ENCODE measurements at places on chromosomes 1 and 21.

GRCh38 chr1:94550396-94550795 lies 8.8 kb upstream of the F3 start:
- DNase-seq: no peak

- DNase-seq: peak; percentile 52
These were observed 4.8 kb upstream of the FCRLA start for GRCh38 chr1:161702250-161702649.

- no peak for DNase-seq
These were observed 67.2 kb upstream of the B3GALNT2 start for GRCh38 chr1:235571482-235571881.

DNA sequence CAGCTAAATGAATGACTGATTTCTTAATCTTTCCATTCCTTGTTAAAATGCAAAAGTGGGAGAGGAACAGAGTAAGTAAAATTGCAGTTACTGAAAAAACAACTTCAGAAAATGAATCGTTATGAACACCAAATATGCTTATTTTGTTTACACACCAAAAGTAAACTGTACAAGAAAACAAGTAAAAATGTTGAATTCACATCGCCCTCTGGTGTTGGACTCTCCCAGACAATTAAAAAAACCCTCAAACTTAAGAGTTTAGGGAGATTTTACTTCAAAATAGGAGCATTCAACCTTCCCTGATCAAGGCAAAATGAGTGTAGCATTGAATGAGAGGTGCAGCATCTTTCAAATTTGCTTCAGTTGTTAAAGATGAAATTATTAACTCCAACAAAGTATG lies 19.4 kb upstream of the ESRRG start:
- DNase-seq: no peak

DNA sequence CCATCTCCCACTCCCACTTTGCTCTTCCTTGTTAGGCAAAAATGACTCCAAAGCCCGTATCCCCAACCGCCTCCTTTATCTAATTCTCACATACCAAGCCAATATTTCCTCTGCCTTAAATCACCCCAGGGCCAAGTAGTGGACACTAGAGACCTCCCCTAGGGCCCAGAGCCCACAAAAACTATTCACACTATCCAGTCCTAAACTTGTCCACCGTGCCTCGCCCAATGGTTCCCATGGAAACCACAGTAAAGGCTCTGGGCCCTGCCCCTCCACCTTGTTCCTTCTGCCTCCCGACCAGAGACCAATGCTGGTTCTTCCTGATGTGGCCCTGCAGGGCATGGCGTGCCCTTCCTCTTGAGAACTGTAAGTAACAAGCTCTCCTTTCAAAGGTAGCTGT lies 11.8 kb downstream of the CFAP107 start:
- no peak for DNase-seq

GRCh38 chr1:201748335-201748734 lies 80.6 kb upstream of the IPO9 start:
- no peak for DNase-seq

DNA sequence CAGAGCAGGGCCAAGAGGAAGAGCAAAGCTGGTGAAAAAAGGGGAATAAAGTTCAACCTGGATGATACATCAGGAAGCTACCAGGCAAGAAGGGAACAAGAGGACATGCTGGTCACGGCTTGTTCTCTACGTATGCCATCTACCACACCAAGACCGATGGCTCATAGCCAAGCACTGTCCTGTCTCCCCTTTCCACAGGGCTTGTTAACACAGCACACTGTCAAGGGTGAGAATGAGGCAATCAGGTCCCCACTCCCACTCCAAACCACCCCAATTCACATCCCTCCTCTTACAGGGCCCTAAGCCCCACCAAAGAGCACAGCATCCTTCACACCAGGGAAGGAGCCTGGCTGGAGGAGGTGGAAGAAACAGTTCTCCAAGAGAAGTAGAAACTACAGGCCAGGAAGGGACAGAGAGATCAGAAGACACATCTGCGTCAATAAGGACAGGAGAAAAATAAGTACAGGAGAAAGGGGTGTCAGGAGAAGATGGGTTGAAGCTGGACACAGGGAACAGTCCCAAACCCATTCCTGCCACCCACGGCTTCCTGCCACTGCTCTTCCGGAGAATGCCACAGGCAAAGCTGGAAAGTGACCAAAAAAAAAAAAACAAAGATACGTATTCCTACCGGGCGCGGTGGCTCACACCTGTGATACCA lies 923 bp upstream of the SHC1 start:
- no peak for DNase-seq

DNA sequence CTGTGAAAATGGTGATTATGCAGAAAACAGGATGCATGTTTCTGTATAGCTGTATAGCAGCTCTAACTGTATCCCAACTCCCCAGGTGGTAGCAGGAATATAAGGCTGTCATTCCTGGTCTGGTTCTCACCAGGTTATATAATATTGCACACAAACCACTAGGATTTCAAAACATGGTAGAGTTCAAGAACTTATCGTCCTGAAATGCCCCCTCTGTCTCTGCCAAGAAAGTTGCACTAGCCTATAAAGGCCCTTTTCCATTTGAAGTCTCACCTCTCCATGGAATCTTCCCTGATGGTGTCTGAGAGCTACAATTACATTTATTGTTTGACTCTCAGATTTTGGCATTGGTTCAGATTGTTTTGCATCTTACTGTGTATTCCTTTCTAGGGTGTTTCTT lies 184.9 kb upstream of the FAM78B start:
- no peak for DNase-seq

- DNase-seq: no peak
These were observed 35.1 kb downstream of the SLC44A3 start for GRCh38 chr1:94855307-94855700.

DNA sequence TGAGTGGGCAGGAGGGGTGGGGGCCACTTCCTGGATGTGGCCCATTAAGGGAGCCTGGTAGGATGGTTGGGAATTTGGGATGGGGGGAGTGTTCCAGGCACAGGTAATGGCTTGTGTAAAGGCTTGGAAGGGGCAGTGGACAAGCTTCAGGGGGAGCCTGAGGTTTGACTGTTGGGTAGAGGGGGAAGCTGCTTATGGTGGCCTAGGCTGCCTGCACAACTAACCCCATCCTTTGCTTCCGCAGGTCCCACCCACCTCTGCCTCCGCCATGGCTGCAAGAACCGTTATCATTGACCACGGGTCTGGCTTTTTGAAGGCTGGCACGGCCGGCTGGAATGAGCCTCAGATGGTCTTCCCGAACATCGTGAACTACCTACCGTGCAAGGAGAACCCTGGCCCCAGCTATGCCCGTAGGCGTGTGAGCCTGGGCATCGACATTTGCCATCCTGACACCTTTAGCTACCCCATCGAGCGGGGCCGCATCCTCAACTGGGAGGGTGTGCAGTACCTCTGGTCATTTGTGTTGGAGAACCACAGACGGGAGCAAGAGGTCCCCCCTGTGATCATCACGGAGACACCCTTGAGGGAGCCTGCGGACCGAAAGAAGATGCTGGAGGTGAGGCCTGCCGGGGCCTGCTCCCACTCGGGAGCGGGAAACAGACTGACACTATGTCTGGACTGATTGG lies 67.8 kb downstream of the ACTL8 start:
- no peak for DNase-seq

- no peak for DNase-seq
These were observed 368.3 kb upstream of the ESRRG start for GRCh38 chr1:217091561-217091960.

DNA sequence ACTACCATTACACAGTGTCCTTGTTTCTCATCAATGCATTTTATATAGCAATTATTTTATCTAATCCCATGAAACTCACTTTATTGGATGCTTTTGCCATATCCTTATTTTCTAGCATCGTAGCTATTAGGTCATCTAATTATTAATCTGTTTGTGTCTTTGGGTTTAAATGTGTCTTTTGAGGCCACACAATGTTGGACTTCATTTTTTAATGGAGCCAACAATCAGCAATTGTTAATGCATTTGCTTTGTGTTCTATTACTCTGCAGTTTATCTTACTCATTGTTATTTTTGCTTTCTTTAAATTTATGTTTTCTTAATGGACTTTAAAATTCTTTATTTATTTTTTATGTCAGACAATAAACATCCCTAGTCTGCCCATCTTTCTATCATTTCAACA lies 1.8 kb upstream of the HSD11B1 start:
- no peak for DNase-seq

DNA sequence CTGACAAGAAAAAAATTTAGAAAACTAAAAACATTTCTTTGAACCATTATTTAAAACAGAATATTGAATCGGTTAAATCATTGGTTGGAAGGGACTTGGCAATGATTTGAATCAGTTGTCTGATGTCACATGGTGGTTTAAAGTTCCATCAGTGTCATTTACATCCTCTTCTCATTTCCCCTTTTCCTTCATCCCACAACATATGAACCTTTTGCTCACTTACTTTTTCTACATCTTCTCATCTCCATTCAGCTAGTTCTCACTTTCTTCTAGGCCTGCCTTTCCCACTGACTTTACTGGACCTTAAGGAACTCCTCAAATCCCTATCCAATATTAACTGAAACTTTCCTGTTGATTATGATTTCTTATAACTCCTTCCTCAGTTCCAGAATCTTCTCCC lies 58.5 kb downstream of the PHACTR4 start:
- no peak for DNase-seq

DNA sequence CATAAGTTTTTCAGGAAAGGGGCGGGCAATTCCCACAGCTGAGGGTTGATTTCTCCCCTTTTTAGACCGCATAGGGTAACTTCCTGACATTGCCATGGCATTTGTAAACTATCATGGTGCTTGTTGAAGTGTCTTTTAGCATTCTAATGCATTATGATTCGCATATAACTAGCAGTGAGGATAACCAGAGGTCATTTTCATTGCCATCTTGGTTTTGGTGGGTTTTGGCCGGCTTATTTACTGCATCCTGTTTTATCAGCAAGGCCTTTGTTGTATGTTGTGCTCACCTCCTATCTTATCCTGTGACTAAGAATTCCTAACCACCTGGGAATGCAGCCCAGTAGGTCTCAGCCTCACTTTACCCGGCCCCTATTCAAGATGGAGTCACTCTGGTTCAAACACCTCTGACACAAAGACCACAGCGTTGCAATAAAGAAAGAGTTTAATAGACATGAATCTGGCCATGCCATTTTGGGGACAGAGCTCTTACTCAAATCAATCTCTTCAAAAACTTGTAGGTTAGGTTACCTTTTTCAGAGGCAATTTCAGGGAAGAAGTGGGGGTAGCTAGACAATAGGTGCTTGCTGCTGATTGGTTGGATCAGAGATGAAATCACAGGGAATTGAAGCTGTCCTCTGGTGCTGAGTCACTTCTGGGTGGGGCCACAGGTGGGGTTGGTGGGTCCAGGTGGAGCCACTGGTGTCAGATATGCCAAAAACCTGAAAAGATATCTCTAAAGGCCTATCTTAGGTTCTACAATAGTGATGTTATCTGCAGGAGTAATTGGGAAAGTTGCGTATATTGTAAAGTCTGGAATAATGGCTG lies 23.3 kb downstream of the TBX19 start:
- no peak for DNase-seq

DNA sequence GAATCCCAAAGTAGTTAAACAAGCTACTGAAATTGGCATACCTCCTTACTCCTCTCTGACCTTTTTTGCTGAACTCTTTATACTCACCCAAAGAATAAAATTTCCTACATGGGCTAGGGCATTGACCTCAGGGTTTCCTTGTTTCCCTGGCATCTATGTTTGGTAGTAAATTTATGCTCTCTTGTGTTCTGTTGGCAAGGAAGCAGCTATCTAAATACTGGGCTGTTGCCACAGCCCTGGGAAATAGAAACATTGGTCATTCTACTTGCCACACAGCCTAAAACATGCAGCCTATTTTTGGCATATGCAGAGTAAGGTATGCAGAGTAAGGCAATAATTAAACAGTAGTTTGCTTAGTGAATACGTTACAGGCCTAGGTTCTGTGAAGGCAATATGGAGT lies 351.4 kb downstream of the HLX start:
- no peak for DNase-seq

DNA sequence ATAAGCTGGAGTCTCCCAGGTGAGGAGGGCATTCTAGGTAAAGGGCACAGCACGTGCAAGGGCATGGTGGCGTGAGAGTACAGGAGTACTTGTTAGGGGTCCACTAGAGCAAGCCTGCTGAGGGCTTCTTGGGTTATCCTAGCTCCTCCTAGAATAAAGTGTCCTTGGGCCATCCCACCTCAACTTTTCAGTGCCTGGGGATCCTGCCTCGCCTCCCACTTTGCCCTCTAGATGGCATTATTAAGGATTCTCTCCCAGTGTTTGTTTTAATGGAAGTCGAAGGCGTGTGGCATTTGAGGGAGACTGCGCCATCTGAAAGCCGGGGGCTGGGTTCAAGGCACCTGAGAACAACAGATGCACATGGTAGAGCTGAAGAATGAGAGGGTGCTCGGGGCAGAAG lies 74.5 kb upstream of the SELENON start:
- no peak for DNase-seq

- no peak for DNase-seq
These were observed 1.4 kb downstream of the CDA start for GRCh38 chr1:20590306-20590777.

- DNase-seq: no peak
These were observed 77.5 kb downstream of the PTPN14 start for GRCh38 chr1:214473862-214474261.

DNA sequence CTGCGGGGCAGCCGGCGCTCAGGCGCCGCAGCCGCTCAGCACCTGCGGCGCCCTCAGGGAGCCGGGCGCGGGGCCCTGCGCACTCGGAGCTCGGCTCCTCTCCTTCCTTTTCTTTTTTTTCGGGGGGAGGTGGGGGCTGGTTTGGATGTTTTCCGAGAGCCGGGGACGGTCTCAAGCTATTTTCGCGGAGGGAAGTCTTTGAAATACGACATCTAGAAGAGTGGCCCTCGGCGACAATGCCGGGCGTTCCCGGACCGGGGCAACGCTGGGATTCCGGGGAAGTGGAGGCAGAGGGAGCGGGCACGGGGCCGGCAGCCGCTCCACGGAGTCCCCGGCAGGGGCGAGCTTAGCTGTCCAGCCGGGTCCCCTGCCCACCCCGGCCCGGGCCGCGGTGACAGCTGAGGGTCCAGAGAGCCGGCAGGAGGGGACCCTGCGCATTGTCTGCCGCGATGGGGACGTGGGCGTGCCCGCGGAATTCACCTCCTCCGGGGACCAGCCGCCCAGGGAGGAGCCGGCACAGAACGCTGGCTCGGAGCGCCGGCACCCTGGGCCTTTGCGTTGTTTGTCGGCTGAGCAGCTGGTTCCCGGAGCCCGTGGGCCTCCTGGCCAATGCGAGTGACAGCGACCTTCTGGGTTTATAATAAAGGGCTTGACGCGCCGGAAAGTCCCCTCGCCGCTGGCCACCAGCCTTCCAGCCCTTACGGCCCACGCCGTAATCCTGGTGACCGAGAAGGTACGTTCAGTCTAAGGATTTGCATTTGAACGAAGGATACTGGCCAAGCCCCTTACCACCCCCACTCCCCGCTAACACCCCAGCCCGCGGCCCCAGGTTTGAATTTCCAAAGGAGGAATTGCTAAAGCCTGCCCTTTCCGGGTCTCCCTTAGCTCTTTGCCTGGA lies 582 bp downstream of the SLC37A1 start:
- peak; percentile 69 for DNase-seq

DNA sequence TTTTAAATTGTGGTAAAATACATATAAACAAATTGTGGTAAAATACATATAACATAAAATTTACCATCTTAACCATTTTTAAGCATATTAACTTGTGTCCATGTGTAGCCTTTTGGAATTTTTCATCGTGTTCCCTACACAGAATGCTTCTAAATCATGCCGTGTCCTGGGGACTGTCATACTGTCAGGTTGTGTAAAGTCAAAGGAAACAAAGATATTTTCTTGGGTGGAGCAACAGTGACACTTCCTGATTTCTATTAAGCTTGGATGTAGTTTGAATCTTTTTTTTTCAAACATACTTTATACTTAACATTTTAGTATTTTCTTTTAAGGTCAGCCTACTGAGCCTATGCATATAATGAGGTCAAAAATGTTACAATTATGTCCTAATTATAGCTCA lies 32.3 kb downstream of the DOP1B start:
- DNase-seq: no peak

GRCh38 chr1:54465351-54465811 lies 59.2 kb upstream of the SSBP3 start:
- DNase-seq: no peak
